ENCODE measurements at places on chromosomes 6 and 20.

GRCh38 chr6:124993327-124993726 is 31.1 kb downstream of the RNF217 start:
- DNase-seq = no peak

- DNase-seq = no peak
Measured at GRCh38 chr6:137830511-137830911, 36.5 kb upstream of the TNFAIP3 start.

- DNase-seq = no peak
Measured at GRCh38 chr6:47595785-47596184, 102.6 kb upstream of the ADGRF4 start.

DNA sequence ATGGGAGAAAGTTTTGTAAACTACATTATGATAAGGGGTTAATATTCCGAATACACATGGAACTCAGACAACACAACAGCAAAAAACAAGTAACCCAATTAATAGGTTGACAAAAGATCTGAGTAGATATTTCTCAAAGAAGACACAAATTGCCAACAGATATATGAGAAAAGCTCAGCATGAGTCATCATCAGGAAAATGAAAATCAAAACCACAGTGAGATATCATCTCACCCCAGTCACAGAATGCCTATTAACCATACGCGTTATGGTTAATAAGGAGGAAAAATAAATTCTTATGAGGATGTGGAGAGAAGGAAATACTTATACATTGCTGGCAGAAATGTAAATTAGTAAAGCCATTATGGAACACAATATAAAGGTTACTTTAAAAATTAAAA is 695.0 kb downstream of the COL12A1 start:
- no peak for DNase-seq

DNA sequence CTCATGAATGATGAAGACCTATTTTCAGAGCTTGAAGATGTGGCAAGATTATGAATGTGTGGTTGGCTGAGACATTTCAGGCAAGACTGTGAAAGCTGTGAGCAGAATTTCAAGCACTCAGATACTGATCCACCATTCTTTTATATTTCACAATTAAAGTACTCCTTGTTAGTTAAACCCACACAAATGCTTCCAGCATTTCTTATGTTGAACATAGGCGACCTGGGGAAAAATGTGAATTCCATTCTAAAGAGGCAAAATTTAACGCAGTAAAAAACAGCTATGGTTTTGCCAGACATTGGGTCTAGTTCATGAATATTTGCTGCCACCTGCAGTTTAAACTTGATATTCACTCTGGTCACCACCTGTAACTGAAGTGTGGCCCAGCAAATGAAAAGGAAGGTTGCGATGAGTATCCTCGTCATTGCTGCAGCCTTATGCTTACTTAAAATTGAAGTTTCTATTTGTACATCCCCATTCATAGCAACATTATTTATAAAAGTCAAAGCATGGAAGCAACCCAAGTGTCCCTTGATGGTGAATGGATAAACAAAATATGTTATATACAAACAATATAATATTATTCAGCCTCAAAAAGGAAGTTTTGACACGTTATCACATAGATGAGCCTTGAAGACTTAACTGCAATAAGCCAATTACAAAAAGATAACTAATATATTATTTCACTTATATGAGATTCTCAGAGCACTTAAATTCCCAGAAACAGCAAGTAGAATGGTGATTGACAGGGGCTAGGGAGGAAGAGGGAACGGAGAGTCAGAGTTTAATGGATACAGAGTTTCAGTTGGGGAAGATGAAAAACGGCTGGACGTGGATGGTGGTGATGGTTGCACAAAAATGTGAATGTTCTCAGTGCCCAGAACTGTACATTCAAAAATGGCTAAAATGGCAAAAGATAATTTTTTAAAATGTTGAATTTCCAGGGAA is 32.4 kb upstream of the FAM184A start:
- DNase-seq = peak; percentile 49

GRCh38 chr6:90493332-90493731 is 93.5 kb downstream of the MAP3K7 start:
- DNase-seq = no peak

DNA sequence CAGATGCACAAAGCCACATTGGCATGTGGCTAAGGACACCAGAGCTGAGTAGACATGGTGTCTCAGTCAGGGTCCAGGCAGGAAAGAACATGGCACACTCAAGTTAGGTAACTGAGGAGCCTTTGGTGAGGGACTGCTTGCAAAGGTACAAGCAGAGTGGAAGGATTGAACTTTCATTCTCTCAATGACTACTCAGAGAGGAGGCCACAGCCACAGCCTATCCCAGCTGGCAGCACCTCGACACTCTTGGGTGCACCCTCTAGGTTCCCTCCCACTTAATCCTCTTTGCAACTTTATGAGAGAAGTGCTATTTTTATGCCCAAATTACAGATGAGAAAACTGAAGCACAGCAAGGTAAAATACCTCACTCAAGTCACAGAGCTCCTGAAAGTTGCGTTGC is 73.4 kb downstream of the ISM1 start:
- no peak for DNase-seq

DNA sequence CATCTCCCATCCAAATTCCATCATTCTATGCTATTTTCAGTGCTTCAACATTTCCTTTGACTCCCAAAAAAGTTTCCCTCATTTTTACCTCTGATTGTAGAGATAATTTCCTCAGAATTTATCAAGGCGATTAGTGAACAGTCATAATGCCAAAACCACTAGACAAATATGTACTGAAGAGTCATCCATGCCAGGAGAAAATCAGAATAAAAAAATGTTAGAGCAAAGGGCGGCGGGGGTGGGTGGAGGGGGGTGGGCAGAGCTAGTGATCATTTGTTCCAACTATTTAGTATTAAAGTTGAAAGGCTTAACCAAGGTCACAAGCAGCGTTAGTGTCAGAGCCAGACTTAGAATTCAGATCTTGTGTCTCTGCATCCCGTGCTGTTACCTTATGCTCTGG is 5.3 kb upstream of the ADGRF5 start:
- DNase-seq = no peak

GRCh38 chr20:52172392-52173047 is 19.1 kb downstream of the ZFP64 start:
- no peak for DNase-seq

DNA sequence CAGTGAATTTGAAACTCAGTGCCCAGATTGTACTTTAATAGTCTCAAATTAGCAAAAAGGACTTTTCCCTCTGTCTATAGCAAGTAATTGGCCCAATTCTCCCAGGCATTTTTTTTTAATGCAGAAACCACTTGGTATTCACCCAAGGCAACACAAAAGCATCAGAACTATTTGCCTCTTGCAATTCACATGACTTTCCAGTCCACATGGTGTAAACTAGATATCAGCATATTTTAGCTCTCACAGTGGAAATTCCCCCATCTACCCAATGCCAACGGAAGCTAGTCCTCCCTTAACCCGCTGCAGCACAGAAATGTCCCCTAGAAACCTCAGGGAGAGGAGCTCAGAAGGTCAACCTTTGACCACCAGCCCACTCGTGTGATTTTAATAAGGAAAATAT is 103.4 kb upstream of the CDYL start:
- DNase-seq = no peak

DNA sequence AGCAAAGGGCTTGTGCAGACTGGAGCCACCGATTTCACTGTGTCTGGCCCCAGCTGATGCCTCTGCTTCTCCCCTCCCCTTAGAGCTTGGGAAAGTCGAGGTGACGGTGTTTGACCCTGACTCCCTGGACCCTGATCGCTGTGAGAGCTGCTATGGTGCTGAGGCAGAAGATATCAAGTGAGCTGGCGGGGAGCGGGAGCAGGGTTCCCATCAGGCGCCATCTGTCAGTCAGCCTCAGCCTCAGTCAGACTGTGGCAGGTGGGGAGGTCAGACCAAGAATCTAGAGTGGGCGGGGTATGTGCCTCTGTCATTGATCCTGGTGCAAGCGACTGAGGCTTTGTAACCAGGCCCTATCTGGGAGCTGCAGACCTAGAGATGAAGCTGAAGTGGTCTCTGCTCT is 5.5 kb downstream of the ERGIC3 start:
- no peak for DNase-seq

DNA sequence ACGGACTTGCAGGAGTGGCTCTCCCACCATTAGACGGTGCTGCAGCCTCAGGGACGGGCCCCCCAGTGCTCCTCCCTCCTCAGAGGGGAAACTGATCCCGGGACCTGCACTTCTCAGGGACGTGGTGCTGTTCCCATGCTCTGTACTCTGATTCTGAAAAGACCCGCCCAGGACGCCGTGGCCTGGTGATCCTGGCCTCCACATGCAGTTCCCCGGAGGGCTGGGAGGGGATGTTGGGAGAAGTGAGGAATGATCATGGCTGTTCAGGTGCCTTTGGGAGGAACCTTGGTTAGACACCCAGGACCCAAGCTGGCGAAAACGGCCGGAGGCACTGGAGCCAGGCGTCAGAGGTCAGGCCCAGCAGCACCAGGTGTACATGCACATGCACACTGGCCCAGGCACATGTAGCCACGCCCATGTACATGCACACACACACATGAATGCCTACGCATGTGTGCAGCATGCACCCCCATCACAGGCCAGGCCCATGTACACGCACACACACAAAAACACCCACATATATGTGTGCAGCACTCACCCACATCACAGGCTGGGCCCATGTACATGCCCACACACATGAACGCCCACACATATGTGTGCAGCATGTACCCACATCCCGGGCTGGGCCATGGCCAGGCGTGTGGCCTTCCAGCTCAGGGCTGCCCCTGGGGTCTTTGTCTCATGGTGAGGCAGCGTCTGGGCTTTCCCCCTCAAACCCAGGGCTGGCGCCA is 52.6 kb upstream of the DACT2 start:
- DNase-seq = no peak
